Glutamatergic neuron (in vitro differentiated cells): ENCODE measurements at places on chromosomes 16 and 17. TPM values are rescaled to one million over a fixed set of nuclear protein-coding genes. Genes with fewer than 3 reads are reported as not detected.

DNA sequence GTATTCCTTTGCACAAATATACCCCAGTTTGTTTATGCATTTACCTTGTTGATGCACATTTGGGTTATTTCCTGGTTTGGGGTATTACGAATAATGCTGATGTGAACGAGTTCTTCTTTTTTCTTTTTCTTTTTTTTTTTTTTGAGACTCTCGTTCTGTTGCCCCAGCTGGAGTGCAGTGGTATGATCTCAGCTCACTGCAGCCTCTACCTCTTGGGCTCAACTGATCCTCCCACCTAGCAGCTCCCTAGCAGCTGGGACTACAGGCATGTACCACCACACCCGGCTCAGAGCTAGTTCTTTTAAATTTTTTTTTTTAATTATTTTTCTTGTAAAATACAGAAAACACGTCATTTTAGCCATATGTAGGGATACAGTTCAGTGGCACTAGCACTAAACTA, 14.1 kb downstream of the RAB40C start:
- no peak for DNase-seq

DNA sequence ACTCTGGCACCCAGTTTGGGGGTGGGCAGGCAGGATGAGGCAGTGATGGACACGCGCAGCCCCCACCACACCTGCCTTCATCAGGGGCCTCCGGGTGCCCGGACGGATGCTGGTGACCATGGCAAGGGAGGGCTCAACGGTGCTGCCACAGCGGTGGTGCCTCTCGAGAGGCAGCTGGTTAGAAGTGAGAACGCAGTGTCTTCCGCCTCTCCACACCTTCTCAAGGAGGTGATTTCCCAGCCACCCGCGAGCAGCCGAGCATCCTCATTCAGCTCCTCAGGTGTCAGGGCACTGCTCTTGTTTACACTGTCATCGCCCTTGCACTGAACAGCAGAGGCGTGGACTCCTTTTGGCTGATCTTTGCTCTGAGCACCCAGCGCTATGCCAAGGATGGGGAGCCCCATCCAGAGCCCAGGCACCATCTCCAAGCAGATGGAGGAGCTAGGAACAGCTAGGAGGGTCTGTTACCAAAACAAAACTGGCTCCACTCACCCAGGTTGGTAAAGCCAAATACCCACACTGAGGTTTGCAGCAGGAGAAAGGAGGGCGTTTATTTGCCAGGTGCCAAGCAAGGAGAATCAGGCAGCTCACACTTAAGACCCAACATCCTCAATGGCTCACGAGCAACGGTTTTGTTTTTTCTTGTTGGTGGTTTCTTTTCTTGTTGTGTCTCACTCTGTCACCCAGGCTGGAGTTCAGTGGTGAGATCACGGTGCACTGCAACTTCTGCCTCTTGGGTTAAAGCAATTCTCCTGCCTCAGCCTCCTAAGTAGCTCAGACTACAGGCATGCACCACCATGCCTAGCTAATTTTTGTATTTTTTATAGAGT, 174.3 kb upstream of the TNRC6C start:
- no peak for DNase-seq

GRCh38 chr17:16882243-16882925, 89.5 kb downstream of the TNFRSF13B start:
- DNase-seq, result no peak

DNA sequence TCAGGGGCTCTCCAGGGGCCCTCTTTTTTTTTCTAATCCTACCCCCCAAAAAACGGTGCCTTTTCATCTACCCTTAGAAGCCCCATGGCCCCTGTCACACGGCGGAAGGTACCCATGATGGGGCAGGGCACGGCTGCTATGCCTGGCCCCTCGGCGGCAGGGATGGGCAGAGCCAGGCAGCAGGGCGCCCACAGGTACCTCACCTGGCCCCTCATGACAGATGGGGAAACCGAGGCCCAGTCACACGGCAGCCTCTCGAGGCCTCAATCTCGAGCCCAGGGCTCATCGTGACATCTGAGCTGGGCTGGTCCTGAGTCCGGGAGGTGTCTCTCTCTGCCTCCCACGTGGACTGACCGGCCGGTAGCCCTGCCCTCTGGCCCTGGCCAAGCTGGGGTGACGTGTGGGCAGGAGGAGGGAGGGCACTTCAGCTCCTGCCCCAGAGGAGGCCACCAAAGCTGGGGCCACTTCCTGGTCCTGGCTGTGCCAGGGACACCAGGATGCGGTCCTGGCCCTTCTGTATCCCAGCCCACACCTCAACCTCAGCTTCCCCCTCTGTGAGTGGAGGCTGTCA, 11.6 kb downstream of the TRAF7 start:
- DNase-seq, result no peak

DNA sequence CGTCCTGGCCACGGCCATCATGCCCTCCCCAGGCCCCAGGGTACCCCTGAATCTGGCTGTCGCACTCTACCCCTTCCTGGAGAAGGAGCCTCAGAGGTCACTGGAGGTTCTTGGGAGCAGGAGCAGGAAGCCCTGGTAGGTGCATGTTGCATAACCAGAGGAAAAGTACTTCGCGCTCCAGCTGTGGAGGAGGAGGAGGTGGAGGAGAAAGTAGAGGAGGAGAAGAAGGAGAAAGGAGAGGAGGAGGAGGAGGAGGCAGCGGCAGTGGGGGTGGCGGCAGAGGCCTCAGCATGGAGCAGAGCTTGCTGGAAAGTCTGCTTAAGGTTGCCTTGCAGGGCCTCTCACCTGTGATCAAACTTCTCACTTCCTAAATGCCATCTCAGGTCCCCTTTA, 61.8 kb downstream of the BAIAP2 start:
- DNase-seq, result no peak

GRCh38 chr16:30377812-30378235, 3.2 kb downstream of the MYL11 start:
- peak; percentile 86 for DNase-seq

DNA sequence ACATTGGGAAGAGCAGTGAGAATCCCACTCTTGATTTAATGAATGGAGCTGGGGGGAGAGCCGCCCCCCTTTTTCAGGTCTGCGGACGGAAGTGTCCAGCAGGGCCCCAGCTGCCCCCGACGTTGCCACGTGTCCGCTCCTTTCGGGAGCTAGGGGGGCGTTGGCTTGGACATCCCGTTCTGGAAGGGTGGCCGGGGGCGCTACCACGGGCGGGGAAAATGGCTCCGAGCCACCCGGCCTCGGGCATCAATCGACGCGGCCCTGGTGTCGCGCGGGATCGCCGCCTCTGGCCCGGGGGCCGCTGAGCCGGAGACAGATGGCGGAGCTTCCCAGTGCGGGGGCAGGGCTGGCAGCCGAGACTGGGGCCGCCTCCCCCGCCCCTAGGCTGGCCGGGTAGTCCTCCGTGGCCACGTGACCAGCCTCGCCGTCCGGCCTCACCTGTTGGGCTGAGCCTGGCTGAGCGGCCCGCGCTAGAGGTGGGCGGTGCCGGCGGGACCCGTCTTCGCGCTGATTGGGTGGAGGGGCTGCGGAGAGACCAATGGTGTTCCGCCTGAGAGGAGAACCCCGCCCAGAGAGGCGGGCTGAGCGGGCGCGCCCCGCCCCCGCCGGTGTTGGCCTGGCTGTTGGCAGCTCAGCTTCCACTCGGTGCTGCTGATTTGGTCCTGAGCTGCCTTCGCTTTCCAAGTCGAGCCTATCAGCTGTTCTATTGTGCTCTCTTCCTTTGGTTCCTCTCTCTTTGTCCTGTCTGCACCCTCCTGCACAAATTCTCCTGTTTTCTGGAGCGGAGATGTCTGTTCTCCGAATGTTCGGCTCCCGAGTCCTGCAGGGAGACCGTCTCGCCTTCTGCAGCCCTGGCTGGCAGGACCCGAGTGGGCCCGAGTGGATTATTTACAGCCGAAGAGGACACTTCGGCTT, 8.3 kb downstream of the HS3ST3B1 start:
- peak; percentile 98 for DNase-seq

GRCh38 chr17:15264542-15264941, 584 bp downstream of the PMP22 start:
- DNase-seq, result no peak

DNA sequence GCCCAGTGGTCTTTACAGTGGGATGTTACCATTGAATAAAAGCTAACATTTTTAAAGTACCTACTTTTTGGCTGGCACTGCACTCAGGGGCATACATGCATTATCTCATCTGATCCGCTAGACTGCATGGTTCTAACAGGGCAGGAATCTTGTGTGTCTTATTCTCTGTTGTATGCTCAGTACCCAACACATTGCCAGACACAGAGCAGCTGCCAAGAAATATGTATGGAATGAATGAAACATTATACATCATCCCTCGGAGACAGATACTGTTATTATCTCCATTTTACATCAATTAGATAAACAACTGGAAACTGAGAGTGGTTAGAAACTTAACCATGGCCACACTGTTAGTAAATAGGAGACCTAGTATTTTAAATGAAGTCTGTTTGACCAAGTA, 74.1 kb upstream of the CDH11 start:
- no peak for DNase-seq

DNA sequence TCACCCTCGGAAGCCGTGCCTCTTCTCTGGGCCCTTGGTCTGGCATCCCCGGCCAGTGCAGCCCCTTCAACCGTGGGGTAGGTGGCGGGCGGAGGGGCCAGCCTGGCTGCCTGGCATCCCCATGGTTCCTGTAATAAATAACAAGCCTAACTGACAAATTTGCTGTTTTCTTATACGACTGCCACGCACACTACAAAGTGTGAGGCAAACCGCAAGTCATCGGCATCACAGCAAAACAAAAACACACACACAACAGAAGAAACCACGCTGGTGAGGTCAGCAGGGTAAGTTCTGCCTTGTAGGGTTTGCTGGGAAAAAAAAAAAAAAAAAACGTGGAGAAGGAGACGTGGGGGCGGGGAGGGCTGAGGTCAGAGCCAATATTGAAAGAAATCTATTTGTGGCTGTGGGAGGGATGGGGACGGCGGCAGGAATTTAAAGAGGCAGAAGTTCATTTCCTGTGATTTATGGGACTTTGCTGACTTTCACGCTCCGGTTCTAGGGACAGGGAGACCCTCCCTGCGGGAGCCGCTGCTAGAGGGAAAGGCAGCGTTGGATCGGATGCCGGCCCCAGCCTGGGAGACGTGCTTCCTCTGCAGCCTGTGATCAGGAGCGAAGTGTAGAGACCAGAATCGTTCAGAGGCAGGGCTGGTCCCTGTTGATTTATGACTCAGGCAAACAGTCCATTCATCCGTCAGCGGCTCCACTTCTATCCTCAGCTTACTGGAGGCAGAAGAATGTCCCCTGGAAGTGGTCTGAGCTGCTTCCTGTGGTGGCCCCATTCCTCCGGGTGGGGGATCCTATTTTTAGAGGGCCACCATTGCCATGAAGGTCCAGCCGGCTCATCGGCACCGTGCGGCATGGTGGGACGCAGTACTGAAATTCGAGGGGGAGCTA, 162.8 kb downstream of the FOXL1 start:
- no peak for DNase-seq

DNA sequence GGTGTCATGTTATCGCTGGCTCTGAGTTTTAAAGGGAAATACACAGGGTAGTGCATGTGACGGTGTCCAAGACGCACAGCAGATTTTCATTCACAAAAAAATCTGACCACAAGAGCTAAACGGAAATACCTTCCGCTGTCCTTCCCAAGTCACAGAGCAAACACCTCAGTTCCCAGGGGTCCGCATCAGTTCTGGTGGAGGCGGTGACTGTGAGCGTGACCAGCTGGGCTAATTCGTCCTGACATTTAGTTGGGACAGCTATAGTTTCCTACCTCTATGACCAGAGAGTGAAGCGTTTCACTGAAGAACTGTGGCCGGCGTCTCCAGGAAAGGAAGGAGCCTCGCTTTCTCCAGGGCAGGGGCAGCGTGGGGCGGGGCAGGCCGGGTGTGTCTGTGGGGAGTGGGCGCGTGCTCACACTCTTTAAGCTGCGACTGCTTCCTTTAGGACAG, 10.5 kb upstream of the FASN start:
- DNase-seq, result peak; percentile 16

DNA sequence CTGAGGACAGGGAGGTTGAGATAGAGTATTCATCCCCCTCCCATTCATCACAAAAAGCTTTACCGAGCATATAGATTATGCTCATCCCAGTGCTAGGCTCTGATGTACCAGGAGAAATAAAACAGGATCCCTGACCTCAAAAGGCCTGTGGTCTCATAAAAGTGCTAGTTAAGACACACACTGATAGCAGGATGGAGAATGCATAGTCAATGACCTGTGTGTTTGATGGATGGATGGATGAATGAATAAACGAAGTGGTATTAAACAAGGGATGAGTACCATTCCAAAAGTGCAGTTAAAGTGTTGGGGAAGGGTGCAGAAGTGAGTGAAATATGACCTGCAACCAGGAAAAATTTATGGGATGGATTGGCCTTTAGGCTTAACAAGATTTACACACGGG, 133.9 kb upstream of the NUDT7 start:
- no peak for DNase-seq

DNA sequence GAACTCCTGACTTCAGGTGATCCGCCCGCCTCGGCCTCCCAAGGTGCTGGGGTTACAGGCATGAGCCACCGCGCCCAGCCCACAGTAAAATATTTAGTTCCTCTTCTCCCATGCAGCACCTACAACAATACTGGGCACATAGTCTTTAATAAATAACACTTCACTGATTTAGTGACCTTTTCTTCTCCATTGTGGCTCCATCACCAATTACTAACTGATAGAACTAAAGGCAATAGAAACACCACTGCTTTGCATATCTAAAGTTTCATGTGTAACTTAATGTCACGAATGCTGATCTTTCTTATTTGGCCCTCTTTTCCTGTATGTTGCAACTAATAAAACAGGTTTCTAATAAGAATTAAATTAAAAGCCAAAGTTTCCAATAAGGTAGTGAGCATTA, 38.9 kb downstream of the TRIM37 start:
- no peak for DNase-seq

DNA sequence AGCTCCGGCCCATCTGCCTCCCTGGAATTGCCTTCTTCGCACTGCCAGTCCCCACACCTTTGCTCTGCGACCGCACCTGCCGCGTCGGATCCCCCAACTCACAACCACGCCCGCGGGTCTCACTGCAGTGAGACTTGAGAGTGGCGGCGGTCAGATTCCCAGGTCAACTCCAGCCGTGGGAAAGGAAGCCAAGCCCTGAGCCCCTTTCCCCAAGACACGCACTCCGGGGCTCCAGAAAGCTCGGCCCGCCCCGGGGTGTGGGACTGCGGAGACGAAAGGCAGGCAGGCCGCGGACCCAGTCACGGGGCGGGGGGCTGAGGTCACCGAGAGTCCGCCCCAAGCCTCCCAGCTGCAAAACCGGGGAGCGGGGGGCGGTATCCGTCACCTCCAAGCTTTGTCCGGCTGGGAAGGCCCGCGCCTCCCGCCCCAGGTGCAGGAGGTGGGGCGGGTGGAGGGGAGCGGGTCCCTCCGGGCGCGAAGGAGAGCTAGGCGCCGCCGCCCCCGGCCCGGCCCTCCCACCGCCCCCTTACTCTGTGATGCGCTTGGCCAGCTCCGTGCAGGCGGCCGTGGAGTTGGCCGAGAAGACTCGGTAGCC, 615 bp downstream of the PRPSAP1 start:
- DNase-seq, result peak; percentile 53

- no peak for DNase-seq
These were observed 10.6 kb upstream of the SUZ12 start for GRCh38 chr17:31926100-31926729.

- DNase-seq, result no peak
These were observed 2.6 kb downstream of the CDH5 start for GRCh38 chr16:66369055-66369592.

- DNase-seq, result no peak
These were observed 21.1 kb downstream of the KRT23 start for GRCh38 chr17:40916366-40916765.

- DNase-seq, result no peak
These were observed 40.9 kb downstream of the LAT start for GRCh38 chr16:29025735-29026134.

PSKH1 gene
- 27.9 TPM for total RNA-seq

CFAP97D1 gene
- total RNA-seq, result not detected

EPX gene
- not detected for total RNA-seq

CCL4 gene
- total RNA-seq, result not detected

PARD6A gene
- total RNA-seq, result 18.7 TPM

KRTAP3-1 gene
- total RNA-seq, result not detected

VWA3A gene
- total RNA-seq, result 0.17 TPM

PIRT gene
- total RNA-seq, result 0.32 TPM
